Bronchus fibroblast of lung (primary cell): ENCODE measurements at places on chromosomes 13 and 19. TPM values are rescaled to one million over a fixed set of nuclear protein-coding genes. Genes with fewer than 3 reads are reported as not detected.

Gene ZNF724
- 8.2 and 9.2 TPM in 2 replicates for total RNA-seq

Gene FPR3
- not detected in 2 replicates for total RNA-seq

Gene ZDHHC20
- total RNA-seq, result 22.0 and 32.8 TPM in 2 replicates

Gene IQCN
- 0.30 and 0.50 TPM in 2 replicates for total RNA-seq

Gene KLK14
- not detected in 2 replicates for total RNA-seq

Gene C19orf67
- total RNA-seq, result not detected in 2 replicates

Gene FBXL12
- 26.5 and 28.1 TPM in 2 replicates for total RNA-seq

Gene APC2
- total RNA-seq, result under 0.01 TPM in 2 replicates
